Activated CD4-positive, alpha-beta T cell treated with anti-CD3 and anti-CD28 coated beads, Interleukin-2, amount 50 U/mL, for 24 hours (primary cell): ENCODE measurements at places on chromosomes 13 and 19.

DNA sequence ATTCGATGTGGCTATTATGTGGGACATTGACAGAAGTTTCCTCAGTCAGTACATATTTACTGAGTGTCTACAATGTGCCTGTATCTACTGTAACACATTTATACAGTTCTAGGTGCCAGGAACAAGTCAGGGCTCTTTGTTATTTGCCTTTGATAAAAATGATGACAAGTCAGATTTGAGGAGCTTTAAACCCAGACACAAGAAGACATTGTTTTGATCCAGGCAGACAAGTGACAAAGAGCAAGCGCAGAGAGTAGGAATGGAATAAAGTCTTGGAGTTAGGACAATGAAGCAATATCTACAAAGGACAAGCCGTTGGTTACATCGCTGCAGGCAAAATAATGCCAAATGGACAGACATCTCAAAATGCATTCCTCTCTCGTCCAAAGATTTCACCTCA lies 70.1 kb downstream of the ITGBL1 start:
- no peak for DNase-seq

GRCh38 chr13:80313668-80314256 lies 27.2 kb downstream of the SPRY2 start:
- no peak for DNase-seq

DNA sequence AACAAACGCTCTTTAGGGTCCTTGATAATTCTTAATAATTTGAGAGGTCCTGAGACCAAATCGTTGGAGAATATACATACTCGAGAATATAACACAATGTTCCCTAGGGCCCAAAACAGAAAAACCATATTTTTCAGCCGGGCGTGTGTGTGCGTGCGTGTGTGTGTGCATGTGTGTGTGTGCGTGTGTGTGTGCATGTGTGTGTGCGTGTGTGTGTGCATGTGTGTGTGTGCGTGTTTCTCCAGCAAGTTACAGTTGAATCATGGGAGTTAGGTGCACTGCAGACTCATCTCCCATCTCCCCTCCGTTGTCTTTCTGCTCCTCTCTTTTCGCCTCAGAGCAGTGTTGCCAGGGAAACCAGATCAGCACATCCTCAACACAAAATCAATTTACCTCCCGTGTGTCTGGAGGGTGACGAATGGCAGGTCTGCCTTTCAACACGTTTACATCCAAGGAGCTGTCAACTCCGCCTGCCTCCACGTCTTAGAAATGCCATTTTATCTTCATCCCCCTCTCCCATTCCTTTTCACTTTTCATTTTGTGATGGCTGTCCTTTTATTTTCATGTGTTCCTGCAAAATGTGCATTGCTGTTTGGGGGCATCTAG lies 8.3 kb upstream of the PNMA8B start:
- no peak for DNase-seq

GRCh38 chr13:54614726-54615125 lies 1586.1 kb downstream of the OLFM4 start:
- DNase-seq: no peak

GRCh38 chr19:40614622-40615411 lies 13.6 kb downstream of the LTBP4 start:
- peak; percentile 98 for DNase-seq

DNA sequence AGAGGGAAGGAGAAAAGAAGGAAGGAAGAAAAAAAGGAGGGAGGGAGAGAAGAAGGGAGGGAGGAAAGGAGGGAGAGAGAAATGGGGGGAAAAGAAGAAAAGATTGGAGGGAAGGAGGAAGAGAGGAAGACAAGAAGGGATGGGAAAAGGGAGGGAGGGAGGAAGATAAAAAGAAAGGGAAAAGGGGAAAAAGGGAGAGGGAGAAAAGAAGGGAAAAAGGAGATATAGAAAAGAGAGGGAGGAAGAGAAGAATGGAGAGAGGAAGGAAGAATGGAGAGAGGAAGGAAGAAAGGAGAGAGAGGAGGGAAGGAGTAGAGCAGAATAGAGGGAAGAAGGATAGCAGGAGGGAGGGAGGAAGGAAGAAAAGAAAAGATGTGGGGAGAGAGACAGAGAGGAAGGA lies 334.6 kb downstream of the TSHZ3 start:
- DNase-seq: no peak

DNA sequence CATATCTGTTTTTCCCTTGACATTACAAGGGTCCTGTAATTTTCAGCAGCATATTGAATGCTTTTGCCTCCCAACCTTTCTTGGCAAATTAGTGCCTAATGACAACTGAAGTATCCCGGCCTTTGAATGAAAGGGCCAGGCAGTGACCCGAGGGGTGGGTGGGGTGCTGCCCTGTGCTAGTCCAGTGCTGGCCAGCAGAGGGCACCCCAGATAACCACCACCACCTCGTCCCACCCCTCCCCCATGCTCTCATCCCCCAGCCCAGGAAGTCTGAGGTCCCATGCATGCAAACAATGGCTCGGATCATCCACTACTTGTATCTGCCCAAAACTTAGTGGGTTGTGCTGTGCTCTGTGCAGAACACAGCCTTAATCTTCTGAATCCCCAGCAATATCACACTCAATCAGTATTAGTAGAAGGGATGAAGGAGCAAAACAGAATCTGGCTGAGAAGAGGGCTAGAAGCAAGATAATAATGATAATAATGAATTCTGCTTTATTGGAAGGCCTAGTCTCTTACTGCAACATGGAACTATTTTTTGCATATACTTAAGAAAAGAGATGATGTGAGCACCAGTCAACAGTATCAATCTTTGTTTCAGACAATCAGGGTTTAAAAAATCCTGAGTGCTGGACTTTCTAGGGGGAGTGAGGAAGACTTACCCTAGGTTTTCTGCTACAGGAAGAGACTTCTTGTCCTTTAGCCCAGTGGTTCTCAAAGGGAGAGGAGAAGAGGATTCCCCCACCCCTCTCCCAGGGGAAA lies 3.8 kb downstream of the ATP12A start:
- DNase-seq: peak; percentile 42

DNA sequence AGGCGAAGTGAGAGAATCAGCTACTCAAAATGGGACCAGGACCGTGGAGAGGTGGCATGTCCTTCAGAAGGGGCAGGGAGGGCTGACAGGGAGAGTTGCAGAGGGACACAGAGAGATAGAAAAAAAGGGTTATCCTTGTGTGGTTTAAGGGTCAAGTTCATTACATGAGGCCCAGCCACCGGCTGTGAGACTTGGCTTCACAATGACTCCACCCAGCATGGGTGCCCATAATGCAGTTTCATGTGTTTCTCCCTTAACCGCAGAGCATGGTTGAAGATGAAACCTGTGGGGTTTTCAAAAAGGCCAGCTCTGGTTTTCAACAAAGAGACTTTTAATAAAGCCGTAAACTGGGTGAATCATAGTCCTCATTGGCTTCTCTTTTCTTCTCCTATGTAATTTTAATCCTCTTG lies 164.6 kb downstream of the KLF5 start:
- DNase-seq: no peak
